ENCODE measurements at places on chromosomes 4 and X.

- no peak for DNase-seq
Measured at GRCh38 chrX:143306991-143307937, 210.0 kb downstream of the SPANXN3 start.

GRCh38 chr4:185020293-185020808, 2.1 kb downstream of the HELT start:
- DNase-seq: no peak

- no peak for DNase-seq
Measured at GRCh38 chr4:73984736-73985527, 3.1 kb downstream of the PPBP start.

GRCh38 chr4:177391287-177391686, 51.0 kb downstream of the AGA start:
- no peak for DNase-seq

- DNase-seq: no peak
Measured at GRCh38 chr4:41285864-41286235, 29.1 kb downstream of the UCHL1 start.

All from stimulated activated CD8-positive, alpha-beta memory T cell treated with anti-CD3 and anti-CD28 coated beads, Interleukin-15, amount 100 ng/mL, for 24 hours (primary cell).